ENCODE measurements at places on chromosomes 11 and 22. TPM values are rescaled to one million over a fixed set of nuclear protein-coding genes. Genes with fewer than 3 reads are reported as not detected.
A peak's percentile ranks its signal among the peaks of the same experiment; 100 is the strongest.

GRCh38 chr11:67279589-67280340, 9.3 kb upstream of the ANKRD13D start:
- DNase-seq = no peak

GRCh38 chr11:12724301-12725054, 50.3 kb downstream of the TEAD1 start:
- peak; percentile 56 for DNase-seq

DNA sequence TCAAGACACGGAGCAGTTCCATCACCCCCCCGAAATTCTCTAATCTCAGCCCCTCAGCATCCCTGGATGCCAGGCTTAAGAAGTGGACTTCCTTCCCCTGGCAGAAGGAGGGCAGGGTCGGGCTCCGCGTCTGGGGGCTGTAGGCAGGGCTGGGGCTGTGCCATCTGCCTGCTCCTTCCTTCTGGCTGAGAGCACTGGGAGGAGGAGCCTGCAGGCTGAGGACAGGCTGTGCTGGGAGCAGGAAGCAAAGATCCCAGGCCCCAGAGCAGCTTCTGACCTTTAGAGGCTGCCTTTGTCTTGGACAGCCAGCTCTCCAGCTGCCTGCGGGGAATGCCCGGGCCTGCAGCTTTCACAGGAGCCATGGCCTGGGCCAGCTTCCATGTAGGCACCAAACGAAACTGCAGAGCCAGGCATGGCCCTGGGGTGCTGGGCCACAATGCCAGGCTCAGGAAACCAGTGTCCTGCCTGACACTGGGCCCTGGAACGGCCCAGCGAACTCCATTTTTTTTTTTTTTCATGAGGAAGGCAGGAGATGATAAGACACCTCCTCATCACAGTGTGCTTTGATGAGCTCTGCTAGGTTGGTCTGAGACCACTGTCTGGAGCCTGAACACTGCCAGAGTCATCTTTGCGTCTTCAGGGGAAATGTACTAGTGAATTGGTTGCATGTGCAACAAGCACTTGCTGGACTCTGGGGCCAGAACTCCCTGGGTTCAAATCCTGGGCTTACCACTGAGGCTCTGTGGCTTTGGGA, 67.9 kb downstream of the MCM5 start:
- DNase-seq = no peak

- DNase-seq = no peak
Measured at GRCh38 chr11:88402784-88403183, 65.2 kb upstream of the CTSC start.

GRCh38 chr11:28701760-28702449, 593.7 kb downstream of the METTL15 start:
- DNase-seq = no peak

DNA sequence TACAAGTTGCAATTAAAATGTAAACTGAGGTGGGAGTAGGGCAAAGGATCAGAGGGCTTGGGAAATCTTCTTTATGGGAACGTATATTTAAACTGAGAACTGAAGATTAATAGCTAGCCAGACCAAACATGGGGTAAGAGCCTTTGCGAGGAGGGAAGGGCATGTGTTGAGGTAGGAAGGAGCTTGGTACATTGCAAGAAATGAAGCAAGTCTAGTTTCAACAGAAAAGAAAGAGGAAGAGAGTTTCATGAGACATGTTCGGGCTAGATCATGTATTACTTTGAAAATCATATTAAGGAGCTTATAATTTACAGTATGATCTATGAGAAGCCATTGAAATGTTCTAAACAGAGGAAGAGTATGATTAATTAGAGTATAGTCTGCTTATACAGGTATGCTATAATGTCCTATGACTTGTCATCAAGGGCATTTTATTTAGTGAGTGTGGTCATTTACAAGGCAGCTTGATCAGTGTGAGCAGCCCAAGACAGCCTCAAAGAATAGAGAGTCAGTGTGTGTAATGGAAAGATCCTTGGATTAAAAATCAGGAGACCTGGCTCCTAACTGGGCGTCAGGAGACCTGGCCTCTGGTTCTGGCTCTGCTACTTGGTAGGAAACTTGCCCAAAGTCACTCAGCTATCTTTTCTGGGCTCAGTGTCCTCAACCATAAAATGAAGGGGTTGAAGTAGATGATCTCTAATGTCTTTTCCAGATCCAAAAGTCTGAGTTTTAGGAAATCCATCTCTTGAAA, 10.9 kb downstream of the GAS2 start:
- no peak for DNase-seq

The GSTP1 gene
- polyA plus RNA-seq = 806 TPM
